ENCODE measurements at places on chromosomes 7 and 10.

DNA sequence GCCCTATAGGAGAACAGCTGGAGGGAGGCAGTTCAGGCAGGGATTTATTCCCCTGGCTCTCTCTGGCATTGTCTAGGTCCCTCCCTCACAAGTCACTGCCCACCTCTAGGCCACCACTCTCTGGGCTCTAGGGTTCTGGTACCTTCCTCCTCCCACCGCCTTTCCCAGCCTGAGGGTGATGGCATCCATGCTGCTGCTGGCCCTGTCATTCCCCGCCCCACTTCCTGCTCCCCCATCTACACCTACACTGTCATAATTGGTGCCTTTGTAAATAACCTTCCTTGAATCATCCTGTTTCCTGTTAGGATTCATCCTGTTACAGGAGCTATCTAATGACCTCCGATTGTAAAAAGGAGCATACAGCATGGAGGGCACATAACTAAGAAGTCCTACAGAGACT is 303.3 kb upstream of the COBL start:
- DNase-seq = no peak

GRCh38 chr10:96288151-96288621 is 16.0 kb upstream of the DNTT start:
- no peak for DNase-seq

GRCh38 chr10:124699471-124700292 is 44.5 kb downstream of the FAM53B start:
- DNase-seq = no peak

GRCh38 chr7:154914308-154914995 is 88.5 kb downstream of the PAXIP1 start:
- no peak for DNase-seq

GRCh38 chr10:88065383-88066049 is 202.1 kb downstream of the PTEN start:
- DNase-seq = no peak

DNA sequence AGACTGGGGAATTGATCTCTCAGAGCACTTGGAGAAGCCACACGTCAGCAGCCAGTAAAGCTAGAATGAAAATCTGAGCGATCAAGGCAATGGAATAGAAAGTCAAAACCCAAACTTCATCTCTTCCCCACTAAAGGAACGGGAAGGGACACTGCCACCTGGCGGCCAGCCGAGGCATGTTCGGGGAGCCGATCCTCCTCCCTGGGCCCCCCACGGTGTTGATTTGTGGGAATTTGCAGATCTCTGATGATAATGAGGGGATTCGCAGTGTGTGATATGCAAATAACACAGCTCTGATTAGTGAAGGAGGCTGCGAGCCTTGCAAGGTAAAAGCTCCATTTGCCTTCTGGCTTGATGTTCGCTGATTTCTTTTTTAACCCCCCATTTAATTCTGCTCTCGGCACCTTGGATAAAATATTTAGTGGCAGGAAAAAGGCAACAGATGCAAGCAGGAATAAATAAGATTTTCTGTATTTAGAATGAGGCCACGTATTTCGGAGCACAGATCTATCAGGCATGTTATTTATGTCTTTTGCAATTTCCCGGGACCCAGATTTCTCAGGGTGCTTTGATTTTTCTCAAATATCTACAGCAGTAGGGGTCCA is 258.6 kb downstream of the PAXIP1 start:
- DNase-seq = no peak

DNA sequence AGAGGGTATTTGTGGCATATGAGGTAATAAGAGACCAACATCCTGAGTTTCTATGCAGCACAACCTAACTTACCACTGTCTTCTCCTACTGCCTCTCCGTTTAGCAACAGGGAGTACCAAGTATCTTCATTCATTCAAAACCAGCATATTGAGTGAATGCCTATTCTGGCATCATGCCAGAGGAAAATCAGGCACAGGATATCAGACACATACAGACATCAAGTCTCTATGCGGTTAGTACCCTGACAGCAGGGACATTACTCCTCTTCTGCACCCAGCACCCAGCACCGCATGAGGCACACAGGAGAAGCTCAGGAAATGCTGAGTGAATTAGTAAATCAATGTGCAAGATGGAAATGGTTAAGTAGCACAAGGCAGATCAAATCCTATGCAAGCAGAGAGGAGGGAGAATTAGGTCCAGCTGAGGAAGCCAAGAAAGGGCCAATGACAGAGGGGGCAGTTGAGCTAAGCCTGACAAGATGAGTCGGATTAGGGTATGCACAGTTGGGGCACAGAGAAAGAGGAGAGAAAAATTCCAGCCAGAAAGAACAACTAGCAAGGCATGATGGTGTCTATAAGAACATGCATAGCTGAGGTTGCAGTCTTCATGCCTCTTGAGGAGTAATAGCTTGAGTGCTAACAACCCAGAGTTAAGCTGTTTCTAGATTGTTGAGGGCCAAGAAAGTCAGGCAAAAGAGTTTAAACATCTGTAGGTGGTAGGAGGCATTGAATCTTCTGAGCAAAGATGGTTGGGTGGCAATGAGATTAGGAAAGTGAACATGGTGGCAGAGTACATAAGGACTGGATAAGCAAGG is 146.0 kb downstream of the PLXNA4 start:
- no peak for DNase-seq

DNA sequence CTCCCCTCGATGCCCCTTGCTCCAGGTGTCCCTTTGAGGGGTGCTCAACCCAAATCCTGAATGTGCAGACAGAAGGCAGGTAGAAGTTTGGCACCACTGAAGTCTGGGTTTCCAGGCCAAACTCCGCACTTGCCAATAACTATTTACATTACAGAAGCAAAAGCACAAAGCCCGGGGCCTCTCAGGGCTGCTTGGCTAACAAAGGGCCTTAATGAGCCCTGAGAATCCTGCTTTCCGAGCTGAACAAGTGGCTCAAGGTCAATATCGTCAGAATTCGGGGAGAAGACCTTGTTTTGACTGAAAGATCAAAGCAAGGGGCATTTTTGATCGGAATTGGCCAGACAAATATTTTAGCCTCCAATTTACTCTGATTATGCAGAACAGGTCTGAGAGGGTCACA is 189.9 kb downstream of the HERPUD2 start:
- no peak for DNase-seq

DNA sequence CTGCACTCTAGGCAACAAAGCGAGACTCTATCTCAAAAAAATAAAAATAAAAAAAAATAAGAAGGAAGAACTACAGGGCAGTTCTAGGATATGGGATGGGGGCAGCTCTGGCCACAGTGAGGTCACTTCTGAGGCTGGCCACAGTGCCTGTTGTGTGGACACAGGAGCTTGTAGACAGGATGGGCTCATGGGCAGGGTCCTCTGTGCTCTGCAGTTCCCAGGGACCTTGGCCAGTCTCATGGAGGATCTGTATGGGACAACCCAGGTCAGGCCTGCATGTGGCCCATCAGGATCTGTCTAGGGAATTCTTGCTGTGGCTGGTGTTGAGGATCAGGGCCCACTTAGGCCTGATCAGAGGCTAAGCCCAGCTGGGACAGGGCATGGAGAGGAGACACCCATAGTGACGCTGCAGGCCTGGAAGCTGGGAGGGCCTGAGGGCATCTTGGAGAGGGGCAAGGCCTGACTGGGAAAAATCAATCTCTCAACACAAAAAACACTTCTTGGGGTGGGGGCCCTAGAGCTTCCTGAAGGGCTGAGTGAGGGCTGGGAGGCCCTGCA is 19.4 kb upstream of the PAX2 start:
- DNase-seq = no peak

DNA sequence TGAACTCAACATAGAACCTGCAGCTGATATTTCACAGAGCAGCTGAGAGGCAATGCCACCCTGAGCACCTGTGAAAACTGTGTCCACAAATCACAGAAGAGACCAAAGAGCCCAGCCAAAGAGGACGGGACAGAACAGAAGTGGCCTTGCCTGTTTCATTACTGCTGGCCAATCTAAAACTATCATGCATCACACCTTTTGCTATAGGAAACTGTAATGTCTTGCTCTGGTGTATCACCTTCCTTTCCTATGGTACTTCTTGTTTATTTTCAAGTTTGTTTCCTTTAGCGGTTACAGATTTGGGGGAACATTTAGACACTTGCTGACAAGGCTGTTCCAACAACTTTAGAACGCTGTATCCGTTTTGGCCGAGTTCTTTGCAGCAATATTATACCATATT is 80.3 kb downstream of the PIP4K2A start:
- DNase-seq = no peak

Data from activated CD8-positive, alpha-beta memory T cell treated with anti-CD3 and anti-CD28 coated beads for 4 hours (primary cell).